ENCODE measurements at places on chromosomes 13 and 19. TPM values are rescaled to one million over a fixed set of nuclear protein-coding genes. Genes with fewer than 3 reads are reported as not detected.

SCGB2B2 gene
- 0.42 TPM for total RNA-seq

TNFRSF19 gene
- 0.11 TPM for total RNA-seq

AZU1 gene
- total RNA-seq: not detected

MIR17HG gene
- 9.9 TPM for total RNA-seq

KLK4 gene
- total RNA-seq: not detected

CD177 gene
- total RNA-seq: not detected

TMEM221 gene
- not detected for total RNA-seq

ZNF700 gene
- 22.7 TPM for total RNA-seq

TYROBP gene
- 0.52 TPM for total RNA-seq

HSPB6 gene
- total RNA-seq: 0.65 TPM
